Dorsolateral prefrontal cortex (tissue), 122 donors: ENCODE measurements at places on chromosomes 3 and 15.

DNA sequence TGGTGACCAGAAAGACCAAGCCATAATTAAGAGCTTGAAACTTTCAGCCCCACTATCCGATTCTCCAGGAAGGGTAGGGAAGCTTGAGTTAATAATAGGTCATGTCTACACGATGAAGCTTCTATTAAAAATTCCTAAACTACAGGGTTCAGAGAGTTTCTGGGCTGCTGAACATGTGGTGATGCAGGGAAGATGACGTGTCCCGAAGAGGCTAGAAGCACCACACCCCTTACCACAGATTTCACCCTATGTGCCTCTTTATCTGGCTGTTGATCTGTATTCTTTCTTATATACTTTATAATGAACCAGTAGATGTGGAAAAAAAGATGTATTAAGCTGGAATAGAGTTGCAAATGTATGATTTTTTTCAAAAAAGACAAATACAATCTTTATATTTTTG is 473.4 kb downstream of the NLGN1 start:
- no peak for DNase-seq

- peak; percentile 87 for DNase-seq
Observed at GRCh38 chr3:43001094-43001553, 22.0 kb downstream of the GASK1A start.

DNA sequence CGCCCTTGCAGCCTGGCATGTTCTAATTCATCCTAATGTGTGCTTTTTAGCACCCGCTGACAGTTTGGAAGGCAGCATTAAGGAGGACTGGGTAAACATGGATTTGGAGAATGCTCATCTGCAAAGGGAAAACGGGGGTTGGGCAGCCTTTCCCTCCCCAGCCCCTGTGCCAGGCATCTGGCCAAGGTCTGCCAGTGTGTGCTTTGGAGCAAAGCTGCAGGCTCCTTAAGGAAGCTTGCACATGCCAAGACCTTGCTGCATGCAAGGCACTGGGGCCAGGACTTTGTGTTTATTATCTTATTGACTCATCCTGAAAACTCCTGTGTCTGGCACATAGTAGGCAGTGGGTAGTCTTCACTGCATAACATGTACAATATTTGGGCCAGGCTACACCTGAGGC is 20.1 kb downstream of the FAM3D start:
- DNase-seq = no peak

DNA sequence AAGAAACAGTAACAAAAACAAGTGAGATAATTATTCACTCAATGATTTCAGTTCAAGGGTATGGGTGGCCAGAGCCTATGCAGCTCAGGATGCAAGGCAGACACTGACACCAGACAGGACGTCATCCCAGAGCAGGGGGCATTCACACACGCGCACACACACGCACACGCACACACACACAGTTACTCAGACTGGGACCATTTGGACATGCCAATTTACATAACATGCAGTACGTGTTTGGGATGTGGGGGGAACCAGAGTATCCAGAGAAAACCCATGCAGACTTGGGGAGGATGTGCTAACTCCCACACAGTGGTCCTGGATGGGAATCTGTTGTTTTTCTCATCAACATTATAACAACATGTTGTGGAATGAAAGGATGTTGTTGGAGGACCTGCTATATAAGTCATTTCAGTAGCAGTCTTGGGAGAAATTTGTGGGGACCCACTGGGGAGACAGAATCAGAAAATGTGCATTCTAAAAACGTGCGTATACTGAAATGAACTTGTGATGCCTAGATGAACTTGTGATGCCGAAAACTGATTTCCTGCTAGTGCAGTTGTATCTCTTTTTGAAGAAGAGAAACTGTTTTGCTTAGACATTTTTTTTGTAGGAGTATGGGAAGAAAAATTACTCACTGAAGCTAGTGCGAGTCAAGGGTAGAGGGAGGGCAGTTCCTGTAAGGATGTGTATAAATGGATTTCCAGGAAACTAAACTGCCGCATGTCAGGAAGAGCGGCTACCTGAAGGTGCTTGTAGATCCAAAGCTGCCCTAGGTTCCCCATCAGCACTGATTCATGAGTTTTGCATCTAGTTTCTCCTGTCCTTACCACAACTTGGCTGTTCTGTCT is 25.2 kb downstream of the CD200 start:
- no peak for DNase-seq

- DNase-seq = no peak
Observed at GRCh38 chr3:45612918-45613602, 18.5 kb downstream of the LIMD1 start.

GRCh38 chr3:26984416-26985390 is 362.1 kb downstream of the LRRC3B start:
- no peak for DNase-seq

DNA sequence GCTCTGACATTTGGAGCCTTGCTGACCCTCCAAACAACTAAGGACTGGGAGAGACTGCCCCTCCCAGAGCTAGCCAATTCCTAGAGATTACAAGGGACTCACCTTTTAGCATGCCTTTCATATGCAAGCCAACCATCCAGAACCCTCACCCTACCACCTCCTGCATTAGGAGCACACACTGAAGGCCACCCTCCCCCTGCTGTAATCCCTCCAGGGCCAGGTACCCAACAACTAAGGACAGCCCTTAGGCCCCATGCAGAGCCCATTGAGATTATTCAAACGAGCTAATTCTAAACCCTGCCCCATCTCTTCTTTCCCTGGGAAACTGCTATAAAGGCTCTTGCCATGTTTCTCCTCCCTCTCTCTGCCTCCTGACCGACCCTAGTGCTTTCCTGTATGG is 352.6 kb downstream of the ERC2 start:
- no peak for DNase-seq

DNA sequence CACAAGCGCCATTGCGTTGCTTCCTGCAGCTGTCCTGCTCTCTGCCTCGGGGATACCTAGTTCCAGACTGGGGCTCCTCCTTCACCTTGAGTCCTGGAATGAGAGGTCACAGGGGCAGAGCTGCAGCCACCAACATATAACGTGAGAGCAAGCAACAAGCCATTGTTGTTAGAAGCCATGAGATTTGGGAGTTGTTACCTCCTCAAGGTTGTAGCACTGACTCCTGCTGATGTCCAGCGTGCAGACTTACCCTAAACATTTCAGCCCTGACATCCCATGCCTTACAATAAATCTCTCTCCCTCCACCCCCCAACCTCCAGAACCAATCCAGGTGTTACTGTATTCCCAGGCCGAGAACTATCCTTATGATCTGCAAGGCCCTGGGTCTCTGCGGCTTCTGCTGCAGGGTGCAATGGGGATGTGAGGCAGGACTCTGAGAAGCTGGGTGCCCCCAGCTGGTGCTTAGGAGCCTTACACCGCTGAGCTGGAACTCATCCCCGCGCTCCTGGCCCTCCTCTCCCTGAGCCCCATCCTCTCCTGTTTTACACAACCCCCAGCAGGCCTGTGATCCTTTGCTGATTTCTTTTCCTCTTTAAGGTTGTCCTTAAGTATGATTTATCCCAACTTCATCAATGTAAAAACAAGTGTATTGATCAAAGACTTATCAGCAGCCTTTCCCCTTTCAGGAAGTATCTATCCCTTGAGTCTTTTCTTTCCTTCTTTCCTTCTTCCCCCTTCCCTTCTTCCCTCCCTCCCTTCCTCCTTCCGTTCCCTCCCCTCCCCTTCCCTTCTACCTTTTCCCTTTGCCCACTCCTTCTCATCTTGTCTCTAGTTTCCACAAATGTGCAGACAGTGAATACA is 84.2 kb upstream of the ABHD2 start:
- no peak for DNase-seq

DNA sequence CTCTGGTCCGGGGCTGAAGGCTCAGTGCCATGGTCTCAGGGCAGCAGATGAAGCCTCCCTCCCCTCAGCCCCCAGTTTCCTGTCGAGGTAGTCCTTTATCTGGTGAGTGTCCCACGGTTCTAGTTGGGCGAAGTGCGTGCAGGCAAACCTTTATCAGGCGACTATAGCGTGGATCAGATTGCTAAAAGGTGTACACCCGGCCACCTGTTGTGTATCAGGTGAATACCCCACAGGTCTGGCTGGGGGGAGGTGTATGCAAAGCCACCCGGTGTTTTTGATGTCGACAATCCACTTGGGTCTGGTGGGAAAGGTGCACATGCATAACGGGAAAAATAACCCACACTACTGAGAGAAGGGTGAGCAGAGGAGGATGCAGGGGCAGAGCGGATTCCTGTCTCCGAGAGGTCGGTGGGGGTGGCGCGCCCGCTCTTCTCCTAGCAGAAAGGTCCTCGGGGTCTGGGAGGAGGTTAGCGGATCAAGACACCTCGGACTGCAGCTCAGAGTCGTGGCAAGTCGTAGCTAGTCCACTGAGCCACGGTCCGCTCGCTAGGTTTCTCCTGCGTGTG is 507 bp downstream of the SLC12A6 start:
- no peak for DNase-seq

- DNase-seq = no peak
Observed at GRCh38 chr3:114711321-114711886, 417.6 kb downstream of the TIGIT start.

DNA sequence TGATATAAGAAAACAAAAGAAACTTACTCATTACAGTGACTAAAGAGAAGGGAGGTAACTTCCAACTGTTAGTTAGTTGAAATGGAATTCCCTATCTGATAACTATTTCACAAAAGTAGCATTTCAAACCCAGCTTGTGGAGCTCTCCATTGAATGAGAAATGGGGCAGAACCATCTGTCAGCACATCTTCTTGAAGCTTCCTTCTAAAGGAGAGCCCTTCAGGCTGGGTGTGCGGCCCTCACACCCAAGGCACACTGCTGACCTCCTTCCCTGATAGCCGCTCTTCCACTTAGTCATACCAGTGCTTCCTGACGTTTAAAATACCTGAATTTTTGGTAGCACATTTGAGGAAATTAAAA is 28.1 kb upstream of the VEPH1 start:
- no peak for DNase-seq

DNA sequence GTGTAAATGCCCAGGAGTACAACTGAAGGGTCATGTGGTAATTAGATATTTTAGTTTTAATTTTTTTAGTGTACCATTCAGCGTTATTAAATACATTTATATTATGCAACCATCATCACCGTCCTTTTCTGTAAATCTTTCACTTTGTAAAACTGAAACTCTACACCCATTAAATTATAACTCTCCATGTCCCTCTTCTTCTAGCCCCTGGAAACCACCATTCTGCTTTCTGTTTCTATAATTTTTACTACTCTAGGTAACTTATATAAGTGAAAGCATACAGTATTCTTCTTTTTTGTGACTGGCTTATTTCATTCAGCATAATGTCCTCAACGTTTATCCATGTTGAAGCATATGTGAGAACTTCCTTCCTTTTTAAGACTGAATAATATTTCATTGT is 48.1 kb downstream of the STXBP5L start:
- DNase-seq = no peak

DNA sequence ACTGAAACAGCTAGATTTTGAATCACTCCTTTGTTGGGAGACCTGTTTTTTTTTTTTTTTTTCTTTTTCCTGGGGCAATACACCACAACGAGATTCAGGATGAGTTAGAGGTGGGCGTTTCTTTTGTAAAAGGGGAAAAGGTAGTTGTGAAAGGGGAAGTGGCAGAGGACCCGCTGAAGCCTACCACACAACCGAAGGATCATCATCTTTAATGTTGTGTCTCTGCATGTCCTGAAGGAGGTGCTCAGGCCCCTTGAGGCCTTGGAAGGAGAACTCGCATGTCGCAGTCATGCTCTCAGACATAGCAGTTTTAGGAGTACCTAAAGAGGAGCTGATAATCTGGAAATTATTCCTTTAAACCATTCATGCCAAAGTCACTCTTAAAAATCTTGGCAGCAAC is 137.9 kb upstream of the LRIG1 start:
- DNase-seq = no peak

- no peak for DNase-seq
Observed at GRCh38 chr15:96448923-96449322, 118.4 kb downstream of the NR2F2 start.

GRCh38 chr3:107524841-107525643 is 2.3 kb downstream of the BBX start:
- peak; percentile 58 for DNase-seq

- no peak for DNase-seq
Observed at GRCh38 chr15:89021224-89021623, 67.0 kb upstream of the ABHD2 start.

- no peak for DNase-seq
Observed at GRCh38 chr3:194395778-194396538, 3.1 kb downstream of the GP5 start.

GRCh38 chr3:158261371-158261991 is 151.6 kb downstream of the RSRC1 start:
- DNase-seq = no peak

- no peak for DNase-seq
Observed at GRCh38 chr15:39833515-39833981, 50.9 kb upstream of the FSIP1 start.

- DNase-seq = no peak
Observed at GRCh38 chr3:69510481-69511030, 124.7 kb upstream of the FRMD4B start.

GRCh38 chr3:12408984-12409683 is 75.1 kb upstream of the TSEN2 start:
- DNase-seq = no peak
